Body of pancreas (tissue), 4 donors: ENCODE measurements at places on chromosomes 5 and 9.

DNA sequence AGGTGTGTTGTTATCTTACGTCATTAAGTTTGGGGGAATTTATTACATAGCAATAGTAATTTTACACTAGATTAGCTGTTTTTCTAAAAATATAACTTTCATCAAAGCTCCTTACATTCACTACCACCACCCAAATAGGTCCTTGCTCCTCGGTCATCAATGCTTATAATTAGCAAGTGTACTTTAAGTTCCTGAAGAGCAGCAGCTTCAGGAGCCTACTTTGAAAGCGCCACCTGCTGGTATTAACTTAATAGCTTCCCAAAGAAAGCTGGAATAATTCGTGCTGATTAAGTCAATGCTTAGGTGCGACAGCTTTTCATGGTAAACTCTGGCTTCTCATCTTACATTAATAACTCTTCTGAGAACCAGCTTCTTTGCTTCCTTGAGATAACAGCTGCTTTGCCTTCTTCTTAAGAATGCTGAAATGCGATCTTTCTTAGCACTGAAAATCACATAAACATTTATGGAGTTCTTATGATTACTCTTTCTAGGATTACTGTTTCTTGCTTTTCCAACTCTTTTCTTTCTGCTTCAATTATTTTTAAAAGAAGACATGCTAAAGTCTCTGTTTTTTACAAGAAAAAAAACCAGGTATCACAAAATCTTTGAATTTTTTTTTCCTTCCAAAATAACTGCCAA is 10.0 kb upstream of the C5 start:
- peak; percentile 45 for DNase-seq

GRCh38 chr5:167245868-167246267 is 1045.6 kb upstream of the WWC1 start:
- no peak for DNase-seq

GRCh38 chr5:32299059-32299677 is 13.6 kb downstream of the MTMR12 start:
- no peak for DNase-seq

DNA sequence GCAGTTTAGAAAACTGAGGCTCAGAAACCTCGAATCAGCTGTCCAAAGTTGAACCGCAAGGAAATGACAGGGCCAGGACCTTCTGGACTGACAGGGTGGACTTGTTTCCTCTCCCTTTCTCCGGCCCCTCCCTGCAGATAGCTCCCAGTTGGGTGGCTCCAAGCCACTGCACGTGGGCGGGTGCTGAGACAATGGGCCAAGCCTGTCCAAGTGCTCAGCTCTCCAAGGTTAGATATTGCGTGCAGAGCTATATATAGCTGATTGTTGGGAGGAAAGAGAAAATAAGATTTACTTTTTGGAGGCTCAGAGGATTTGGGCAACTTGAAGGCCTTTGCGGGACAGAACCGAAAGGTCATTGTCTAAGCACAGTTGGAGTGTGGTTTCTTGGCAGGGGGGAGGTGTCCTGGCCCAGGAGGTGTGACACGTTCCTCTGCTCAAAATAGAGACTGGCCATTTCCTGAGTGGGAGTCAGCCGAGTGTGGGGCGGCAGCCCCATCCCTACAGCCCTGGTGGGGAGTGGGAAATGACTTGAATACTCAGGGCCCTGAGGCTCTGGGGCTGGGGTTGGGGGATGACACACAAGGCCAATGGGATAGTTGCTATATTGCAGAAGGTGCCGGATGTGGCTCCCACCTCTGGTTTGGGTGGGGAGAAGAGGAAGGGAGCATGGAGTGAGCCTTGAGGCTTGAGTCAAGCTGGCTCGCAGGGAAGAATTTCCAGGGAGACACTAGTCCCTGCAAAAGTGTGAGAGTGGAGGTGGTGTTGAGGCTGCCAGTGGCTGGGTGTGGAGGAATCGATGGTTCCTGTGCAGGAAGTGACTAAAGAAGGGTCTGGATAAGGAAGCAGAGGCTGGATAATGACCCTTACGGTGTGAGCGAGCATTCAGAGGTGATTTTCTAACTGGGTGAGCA is 44.4 kb upstream of the SMAD5 start:
- peak; percentile 85 for DNase-seq

- DNase-seq = no peak
Observed at GRCh38 chr5:69250593-69250992, 15.9 kb downstream of the CDK7 start.

GRCh38 chr9:112894699-112895098 is 4.0 kb upstream of the SLC46A2 start:
- peak; percentile 32 for DNase-seq

DNA sequence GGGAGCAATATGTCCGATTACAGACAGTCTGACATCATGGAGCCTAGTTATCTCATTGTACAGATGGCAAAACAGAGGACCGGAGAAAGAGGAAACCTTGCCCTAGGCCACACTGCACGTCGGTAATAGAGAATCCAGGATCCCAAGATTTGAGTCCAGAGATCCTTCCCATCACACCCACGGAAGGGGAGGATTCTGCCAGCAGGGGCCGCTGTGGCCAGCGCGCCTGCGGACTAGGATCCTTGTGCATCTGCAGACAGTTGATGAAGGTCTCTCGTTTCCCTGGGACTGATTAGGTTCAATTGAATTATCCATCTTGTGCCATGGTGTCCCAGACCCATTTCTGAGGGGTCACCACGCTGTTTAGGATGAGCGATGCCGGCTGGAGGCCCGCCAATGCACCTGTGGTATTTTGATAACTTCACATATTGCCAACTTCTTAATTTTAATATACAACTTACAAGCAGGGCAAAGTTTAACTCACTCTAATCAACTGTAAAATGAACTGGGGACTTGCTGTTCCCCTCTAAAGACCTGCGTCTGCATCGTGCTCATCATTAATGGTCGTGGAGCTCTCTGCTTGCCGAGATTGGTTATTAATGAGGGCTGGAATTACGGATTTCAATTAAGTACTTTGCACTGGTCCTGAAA is 592.7 kb upstream of the BRINP1 start:
- DNase-seq = peak; percentile 36

GRCh38 chr9:3173374-3173773 is 329.5 kb upstream of the PUM3 start:
- no peak for DNase-seq

GRCh38 chr9:108133680-108134079 is 644.1 kb upstream of the KLF4 start:
- DNase-seq = no peak

DNA sequence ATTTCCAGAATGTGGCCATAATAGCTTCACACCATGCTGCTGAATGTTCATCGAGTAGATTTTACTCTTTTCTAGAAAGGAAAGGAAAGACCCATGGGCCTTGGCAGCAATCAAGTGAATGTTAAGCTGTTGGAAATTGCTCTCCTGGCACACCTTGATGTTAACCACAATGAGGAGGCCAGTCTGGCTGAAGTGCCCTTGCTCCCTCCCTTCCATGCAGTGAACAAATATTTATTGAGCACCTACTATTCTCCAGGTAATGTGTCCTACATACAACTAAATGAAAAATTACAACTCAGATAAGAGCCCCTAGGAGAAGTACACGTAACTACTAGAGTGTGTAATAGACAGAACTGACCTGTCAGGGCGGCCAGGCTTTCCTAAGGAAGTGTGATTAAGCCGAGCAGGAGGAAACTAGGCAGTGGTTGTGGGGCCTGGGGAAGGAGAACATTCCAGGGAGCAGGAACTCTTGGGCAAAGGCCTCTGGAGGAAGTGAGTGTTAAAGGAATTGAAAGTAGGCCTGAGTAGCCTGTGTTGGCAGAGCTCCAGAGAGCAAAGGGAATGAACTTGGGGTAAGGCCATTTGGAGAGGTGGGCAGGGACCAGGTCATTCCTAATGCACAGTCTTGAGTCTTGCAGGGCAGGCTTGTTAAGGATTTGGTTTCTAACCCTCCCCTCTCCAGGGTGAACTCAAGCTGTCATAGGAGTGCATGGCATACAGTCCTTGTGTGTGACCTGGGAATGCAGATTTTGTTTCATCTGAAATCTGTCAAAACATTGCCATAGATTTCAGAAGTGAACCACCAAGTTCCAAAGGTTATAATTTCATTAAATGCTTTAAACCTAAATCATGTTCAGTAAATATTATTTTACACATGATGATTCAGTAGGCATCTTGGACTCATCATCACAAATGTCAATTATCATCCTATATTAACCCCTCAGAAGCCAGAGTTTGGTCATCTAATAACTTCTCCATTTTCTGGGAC is 9.0 kb upstream of the ZSWIM6 start:
- peak; percentile 19 for DNase-seq

DNA sequence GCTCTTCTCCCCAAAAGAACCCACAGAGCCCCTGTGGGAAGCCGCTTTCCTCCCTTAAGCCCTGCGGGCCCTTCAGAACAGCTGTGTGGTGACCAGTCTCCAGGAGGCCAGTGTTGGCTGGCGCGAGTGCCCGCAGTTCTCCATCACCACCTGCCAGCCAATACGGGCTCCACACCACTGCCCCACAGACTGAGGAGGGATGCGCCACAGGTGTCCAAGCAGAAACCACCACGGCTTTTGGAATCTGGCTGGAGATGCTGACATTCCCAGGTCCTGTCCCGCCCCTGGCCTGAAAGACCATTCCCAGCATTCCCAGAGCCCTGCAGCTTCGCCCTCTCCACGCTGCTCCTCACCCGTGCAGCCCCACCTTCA is 12.8 kb downstream of the CCNI2 start:
- DNase-seq = no peak

- DNase-seq = no peak
Observed at GRCh38 chr9:95073918-95074317, 243.6 kb downstream of the FANCC start.

GRCh38 chr9:95224376-95225019 is 93.0 kb downstream of the FANCC start:
- no peak for DNase-seq

DNA sequence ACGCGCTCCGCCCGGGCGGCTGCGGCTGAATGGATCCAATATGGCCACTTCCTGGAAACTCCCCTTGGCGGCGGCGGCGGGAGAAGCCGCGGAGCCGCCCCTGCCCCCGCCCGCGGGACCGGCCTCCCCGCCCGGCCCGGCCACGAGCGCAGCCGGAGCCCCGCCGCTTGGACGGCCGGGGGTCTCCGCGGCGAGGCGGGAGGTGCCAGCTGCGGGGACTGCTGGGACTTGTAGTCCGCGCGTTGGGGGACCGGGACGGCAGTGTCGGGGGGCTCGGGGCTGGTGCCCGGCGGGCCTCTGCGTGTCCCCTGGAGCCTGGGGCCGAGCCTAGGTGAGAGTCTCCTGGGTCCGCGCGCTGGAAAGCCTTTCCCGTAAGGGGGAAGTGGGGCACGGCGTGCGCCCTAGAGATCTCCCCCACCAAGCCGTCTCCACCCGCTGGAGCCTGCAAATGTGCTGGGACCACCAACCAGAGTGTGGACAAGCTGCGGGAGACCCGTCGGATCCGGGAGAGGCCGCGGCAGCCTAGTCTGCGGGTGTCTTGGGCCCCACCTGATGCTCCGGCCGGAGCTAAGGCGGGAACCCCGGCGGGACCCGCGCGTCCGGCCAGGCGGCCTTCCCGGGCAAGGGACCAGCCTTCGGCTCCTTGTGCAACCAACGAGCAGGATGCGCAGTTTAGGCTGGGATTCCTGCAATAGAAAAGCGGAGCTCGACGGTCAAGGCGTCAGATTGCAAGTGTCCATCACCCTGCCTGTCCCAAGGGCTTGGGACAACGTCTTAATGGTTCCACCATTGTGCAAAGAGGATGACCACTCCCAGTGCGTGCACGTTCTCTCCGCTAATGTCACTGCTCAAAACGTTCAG is at the start of gene SEPTIN8:
Gene SEPTIN8 (minus strand): TSS at position 31 of the 861 bp plus-strand sequence. CDS start 102 bp downstream, outside the sequence.
- DNase-seq = peak; percentile 46

- no peak for DNase-seq
Observed at GRCh38 chr5:102324714-102325113, 28.6 kb upstream of the SLCO4C1 start.

GRCh38 chr9:38343037-38343436 is 49.5 kb upstream of the ALDH1B1 start:
- no peak for DNase-seq

- no peak for DNase-seq
Observed at GRCh38 chr9:132578367-132578932, 4.0 kb upstream of the BARHL1 start.

GRCh38 chr5:14635656-14636055 is 28.9 kb upstream of the OTULIN start:
- no peak for DNase-seq

GRCh38 chr9:109912726-109913460 is 132.9 kb downstream of the PALM2AKAP2 start:
- no peak for DNase-seq

DNA sequence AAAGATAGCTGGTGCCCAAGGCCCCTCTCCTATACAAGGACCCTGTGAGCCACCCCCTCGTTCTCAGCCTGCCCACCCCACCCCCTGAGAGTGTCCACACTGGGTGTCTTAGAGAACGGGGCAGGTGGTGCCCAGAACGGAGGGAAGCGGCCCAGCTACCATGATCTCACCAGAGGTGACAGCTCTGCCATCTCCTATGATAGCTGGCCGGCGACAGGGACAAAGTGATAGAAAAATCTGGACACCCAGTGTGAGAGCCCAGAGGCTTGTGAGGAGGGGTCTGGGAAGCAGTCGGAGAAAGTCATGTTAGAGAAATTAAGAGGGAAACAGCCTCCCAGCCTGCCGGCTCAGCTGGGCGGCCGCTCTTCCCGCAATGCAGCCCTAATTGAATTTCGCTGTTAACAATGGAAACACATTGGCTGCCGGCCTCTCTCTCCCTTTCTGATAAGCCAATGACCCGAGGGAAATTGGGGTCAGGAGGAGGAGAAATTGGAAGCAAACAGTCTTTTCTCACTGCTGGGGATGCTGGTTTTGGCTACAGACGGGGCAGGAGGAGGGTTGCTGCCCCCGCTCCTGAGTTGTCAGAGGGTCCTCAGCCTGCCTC is 32.3 kb downstream of the HK3 start:
- no peak for DNase-seq

DNA sequence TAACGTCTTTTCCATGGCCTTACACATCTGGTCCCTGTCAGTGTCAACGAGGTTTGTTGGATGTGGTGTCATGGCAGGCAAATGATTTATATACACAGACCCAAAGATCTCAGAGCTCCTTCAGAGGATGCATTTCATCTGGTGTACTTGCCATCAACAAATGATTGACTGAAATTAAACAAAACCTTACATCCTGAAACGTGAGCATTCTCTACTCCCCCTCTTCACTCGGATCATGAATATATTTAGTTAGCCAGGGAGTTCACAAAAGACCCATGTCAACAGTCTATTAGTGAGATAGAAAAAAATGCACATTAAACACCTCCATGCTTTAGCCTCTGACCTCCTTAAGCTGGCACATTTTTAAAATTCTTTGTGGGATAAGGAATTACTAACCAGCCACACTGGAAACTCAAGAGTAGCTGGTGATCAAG is 215.6 kb downstream of the EFNA5 start:
- no peak for DNase-seq

DNA sequence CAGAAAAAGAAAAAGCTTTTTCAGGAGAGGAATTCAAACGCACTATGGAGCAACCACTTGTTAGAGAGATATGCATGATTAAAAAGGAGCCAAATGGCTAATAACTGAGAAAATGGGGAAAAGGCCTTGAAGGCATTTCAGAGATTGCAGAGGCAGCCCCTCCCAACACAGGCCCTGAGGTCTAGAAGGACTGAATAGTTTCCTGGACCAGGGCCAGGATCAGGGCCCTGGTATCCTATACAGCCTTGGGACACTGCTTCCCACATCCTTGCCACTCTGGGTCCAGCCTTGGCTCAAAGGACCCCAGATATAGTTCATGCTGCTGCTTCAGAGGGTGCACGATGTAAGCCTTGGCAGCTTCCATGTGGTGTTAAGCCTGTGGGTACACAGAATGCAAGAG is 20.7 kb upstream of the FEM1C start:
- no peak for DNase-seq

- no peak for DNase-seq
Observed at GRCh38 chr5:126311766-126312165, 111.4 kb upstream of the GRAMD2B start.
